ENCODE measurements at places on chromosomes 5 and 9.

DNA sequence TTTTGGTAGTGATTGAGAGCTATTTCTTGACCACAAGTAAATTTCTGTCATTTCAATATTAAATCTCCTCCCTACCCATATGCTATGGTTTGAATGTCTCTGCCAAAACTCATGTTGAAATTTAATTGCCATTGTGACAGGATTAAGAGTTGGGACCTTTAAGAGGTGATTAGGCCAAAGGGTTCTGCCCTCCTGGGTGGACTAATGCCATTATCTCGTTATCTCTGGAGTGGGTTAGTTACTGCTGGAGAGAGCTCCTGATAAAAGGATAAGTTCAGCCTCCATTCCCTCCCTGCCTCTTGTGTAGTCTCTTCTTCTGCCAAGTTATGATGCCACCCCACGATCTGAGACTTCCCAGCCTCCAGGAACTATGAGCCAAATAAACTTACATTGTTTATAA, 3.6 kb upstream of the DRD1 start:
- no peak for DNase-seq

GRCh38 chr5:103409013-103409670, 150.6 kb downstream of the MACIR start:
- no peak for DNase-seq

DNA sequence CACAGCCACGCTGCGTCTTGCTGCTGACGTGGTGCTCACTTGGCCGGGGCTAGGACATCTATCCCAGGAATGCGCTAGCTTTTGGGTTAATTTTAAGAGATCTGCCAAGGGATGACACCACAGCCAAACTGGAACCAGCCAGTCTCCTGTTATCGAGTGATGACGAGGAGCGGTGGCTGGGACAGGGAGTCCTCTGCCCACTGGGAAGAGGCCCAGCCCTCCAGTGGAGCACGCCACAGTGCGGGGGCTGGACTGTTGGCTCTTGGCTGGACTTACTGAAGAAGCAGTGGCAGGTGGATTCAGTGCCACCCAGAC, 55.1 kb upstream of the PHYKPL start:
- DNase-seq, result no peak

GRCh38 chr5:15516486-15516885, 16.5 kb downstream of the FBXL7 start:
- DNase-seq, result no peak

DNA sequence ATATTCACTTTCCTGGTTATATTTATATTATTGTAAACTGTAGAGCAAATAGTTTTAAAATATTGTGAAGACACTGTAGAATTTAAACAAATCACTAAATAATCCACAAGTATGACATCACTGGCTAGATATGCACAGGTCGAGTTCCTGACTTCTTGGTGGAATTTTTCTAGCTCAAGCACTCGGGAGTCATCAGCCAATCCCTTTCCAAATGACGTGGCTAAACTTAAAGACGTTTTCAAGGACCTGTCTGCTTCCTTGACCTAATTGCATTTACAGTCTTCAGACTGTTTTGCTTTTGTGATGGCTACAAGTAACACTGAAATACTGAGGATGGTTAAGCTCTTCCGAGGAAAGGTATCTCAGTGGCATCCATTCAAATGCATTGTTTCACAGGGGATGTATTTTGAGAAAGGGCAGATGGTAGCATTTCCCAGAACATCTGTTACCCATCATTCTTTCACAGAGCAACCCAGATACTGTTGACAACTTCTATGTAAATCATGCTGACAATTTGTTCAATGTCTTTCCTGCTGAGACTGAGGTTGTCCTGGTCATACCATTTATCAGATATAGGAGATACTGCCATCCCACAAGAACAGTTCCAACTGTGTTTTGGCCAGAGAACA, 262.8 kb downstream of the CDH10 start:
- no peak for DNase-seq

DNA sequence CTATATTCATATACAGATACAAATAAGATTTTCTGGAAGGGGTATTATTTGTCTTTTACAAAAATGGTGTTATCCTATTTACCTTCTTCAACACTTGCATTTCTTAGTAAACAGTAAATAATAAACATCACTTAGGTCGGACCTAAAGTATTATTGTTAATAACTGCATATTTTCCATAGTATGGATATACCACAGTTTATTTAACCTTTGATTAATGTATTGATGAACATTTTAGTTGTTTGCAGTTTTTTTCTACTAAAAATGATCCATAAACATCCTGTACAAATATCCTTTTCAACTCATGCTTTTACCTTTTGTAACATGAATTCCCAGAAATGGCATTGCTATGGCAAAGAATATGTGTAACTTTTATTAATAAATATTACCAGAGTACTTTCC, 83.4 kb downstream of the NDUFAF2 start:
- no peak for DNase-seq

GRCh38 chr9:136155576-136155975, 36.9 kb upstream of the TMEM250 start:
- DNase-seq, result no peak

- no peak for DNase-seq
Observed at GRCh38 chr9:130286781-130287428, 21.3 kb downstream of the HMCN2 start.

DNA sequence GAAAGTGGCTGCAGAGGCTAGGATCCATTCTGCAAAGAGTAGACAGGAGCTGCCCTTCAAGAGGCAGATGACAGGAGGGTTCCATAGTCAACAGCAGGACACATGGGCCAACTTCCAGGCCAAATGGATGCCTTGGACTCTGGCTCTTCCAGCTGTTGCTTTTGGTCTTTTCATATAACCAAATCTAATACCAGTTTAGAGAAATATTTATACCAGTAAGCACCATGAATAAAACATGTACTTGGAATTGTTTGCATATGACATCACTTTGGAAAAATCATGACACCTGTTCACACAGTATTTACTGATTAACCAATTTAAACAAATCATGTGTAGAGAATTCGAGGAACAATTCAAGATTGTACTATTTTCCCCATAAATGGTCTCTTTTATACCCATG, 481.3 kb downstream of the DMRT2 start:
- no peak for DNase-seq

DNA sequence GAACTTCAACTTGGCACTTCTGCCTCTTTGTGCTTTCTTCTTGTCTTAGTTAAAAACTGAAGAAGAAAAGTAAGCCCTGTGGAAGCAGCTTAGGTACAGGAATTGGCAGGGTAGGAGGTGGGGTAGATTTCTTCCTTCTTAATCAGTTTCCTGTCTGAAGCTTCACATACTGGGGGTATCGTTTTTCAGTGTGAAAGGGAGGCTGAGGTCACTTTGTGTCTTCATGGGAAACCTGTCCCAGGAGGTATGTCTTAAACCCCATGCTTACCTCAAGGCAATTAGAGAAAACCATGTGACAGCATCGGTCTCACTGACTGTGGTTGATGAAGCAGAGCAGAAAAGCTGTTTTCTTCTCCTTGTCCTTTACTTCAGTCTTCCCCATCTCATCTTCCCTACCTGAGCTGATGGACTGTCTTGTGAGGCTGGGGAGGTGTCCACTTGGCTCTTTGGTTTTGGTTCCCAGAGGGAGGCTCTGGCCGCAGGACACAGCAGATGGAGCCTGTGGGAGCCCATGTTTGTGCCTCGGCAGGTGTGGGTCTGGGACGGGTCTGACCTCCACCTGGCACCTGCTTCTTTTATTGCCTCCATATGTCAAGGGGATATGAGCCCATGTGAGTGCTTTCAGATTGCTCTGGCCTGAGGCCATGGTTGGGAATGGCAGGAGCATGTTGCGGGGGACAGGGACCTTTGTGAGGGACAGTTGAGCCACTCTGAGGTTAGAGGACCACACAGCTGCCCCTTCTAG, 47.0 kb downstream of the SH3GL2 start:
- DNase-seq, result no peak

DNA sequence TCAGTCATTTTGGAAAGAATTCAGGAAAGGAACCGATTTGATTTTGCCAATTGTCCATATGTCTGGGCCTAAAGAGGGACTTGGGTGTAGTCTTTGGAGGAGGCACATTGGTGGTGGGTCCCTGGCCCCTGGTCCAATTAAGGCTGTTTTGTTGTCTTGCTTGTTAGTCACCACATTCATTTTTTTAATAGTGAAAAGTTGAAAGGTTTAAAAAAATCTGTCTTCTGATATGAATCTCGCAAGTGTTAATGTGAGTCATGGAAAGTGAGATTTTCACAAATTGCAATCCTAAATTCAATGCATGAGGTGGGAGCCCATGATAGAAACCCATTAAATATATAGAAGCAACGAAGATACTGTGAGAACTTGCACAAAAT, 165.9 kb upstream of the OTULINL start:
- no peak for DNase-seq

DNA sequence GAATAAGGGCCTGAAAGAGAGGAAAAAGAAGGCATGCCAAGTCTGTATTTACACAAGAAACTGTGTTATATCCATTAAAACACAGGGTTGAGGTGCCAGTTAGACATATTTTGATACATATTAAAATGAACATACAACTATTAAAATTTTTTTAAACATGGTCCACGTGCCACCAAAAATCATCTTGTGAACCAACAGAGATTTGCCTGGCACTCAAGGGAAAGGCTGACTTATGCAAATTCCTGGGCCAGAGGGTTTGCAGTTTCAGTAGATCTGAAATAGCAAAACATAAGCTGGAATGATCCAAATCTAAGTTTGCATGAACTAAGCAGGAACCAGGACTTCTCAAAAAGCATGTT, 168.7 kb downstream of the SLIT3 start:
- no peak for DNase-seq

DNA sequence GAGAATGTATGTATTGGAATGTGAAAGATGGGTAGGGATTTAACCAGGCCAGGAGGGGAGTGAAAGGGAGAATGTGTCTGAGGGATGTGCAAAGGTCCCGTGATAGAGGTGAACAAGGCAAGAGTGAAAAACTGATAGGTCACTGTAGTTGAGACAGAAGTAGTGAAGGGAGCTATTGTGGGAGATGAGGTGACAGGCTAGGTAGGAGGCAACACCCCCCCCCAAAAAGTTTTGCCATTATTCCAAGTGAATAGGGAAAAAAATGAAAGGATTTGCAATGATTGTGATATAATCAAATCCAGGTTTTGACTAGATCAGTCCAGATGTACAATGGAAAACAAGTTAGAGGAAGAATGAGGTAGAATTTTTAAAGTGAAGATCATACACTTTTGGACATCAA, 136.6 kb upstream of the GPR151 start:
- DNase-seq, result no peak

DNA sequence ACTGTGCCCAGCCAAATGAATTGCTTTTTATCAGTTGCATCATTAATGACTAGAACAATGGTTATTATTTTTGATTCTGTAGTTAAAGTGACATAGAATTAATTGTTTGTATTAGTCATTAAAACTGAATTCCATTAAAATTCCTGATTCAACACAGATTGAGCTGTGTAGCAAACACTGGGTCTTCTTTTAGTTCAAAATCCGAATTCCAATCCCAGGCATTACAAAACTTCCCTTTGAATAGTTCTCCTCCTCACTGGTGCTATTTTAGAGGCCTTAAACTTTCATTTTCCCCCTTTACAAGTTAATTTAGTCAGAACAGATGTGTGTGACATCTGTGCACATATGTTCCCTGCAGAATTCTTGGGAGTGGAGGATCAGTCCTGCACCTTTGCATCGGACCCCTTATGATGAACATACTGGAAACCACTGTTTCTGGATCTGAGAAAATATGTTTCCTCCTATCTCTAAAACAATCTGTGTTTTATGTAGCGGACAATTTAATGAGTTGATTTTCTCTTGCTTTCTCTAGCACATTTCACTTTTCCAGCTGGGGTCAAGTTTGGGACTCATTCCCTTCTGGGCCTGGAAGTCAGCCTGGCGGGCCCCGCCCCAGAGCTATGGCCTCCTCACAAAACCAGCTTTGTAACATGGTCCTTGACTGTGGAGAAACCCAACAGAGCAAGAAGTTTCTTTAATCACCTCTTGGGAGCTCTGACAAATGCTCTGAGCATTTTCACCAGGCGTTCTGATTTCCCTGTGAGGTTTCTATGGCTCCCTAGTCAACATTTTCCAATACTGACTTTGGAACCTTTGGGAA, 87.9 kb upstream of the MAMDC2 start:
- no peak for DNase-seq

GRCh38 chr9:109011231-109011671, 2.0 kb downstream of the CTNNAL1 start:
- DNase-seq, result no peak

Data from CMK (cell line).